ENCODE measurements at places on chromosomes 2 and 18. TPM values are rescaled to one million over a fixed set of nuclear protein-coding genes. Genes with fewer than 3 reads are reported as not detected.

DNA sequence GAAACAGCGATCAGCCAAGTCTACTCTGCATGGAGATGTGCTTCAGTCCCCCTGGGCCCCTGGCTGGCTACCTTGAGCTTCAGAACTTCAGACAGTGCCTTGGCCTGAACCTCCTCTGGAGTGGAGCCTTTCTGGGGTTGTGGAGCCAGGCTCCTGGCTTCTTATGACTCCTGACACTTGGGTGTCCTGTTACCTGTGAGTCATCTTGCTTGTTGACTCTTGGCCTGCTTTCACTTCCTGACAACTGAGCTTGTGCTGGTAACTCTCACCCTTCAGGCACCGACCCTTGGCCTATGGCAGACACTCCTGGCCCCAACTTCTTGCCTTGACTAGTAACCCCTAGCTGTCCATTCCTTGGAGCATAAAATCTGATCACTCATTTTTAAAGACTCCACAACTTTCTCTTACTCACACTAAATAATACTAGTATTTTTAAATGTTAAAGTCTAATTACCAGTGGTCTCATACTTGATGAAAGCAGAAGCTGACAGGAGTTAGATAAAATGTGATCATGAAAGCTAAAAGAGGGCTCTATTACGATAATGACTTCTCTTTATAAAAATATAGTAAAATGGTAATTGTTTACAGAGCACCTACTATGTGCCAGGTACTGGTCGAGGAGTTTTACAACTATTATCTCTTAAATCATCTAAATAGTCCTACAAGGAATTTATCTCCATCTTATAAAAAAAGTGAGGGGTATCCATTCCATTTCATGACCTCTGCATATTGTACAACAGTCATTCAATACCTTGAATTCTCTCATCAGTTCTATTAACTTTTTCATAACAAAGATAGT is 46.3 kb upstream of the VIT start:
- DNase-seq = no peak

- no peak for DNase-seq
These were observed 18.5 kb upstream of the LRATD1 start for GRCh38 chr2:14614017-14614416.

DNA sequence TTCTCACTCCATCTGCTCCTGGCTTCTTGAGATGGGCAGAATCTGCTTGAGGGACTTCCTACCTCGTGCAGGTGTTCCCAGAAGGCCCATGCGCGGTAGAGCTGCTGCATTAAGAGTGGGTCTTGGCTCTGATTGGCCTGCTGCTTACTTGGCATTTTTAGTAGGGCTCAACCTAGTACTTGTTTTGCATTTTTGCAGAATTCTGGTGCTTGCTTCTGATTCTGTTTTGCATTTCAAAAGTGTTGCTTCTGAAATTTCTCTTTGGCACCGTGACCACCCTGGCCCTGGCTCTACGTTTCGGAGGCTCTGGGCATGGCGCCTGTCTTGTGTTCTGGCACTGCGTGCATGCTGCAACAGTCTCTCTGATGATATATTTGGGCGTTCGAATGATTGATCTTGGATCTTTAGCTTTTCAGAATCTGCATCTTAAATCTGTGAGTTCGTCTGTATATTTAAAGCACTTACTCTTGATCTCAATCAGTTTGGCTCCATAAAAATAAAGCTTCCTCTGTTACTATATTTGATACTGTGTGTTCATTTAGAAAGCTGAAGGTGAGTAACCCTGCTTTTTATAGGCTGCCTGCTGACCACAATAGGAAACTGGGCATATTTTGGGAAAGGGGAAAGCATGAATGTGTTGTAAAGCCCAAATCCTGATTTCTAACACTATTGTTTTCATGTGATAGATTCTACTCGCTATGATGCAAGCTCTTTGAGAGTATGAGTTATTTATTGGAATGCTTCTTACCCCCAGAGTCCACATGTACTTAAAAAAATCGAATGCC is 22.2 kb downstream of the EFR3B start:
- no peak for DNase-seq

DNA sequence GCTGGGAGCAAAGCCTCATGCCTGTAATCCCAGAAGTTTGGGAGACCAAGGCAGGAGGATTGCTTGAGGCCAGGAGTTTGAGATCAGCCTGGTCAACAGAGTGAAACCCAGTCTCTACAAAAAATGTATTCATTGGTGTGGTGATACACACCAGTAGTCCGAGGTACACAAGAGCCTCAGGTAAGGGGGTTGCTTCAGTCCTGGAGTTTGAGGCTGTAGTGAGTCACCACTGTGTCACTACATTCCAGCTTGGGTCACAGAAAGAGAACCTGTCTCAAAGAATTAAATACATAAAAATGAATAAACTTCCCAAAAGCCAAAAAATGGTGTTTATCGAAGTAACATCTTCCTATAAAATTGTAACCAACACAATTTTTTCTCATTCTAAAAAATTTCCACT is 568.1 kb upstream of the LINC00305 start:
- DNase-seq = no peak

DNA sequence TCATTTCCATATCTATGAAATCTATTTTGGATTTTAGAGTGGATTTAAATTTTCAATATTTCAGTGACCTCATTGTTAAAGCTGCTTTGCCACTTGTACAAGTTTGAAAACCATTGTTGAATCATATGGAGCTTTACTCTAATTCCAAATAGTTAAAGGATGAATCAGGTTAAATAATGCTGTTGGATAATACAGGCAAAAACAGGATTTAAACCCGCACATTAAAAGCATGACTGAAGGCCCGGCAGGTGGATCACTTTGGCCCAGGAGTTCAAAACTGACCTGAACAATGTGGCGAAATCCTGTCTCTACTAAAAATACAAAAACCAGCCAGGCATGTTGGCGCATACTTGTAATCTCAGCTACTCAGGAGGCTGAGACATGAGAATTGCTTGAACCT is 68.3 kb downstream of the RIF1 start:
- no peak for DNase-seq

GRCh38 chr2:214902286-214902685 is 92.8 kb upstream of the BARD1 start:
- DNase-seq = no peak

- DNase-seq = no peak
These were observed 92.5 kb downstream of the ZFP36L2 start for GRCh38 chr2:43133708-43134570.

DNA sequence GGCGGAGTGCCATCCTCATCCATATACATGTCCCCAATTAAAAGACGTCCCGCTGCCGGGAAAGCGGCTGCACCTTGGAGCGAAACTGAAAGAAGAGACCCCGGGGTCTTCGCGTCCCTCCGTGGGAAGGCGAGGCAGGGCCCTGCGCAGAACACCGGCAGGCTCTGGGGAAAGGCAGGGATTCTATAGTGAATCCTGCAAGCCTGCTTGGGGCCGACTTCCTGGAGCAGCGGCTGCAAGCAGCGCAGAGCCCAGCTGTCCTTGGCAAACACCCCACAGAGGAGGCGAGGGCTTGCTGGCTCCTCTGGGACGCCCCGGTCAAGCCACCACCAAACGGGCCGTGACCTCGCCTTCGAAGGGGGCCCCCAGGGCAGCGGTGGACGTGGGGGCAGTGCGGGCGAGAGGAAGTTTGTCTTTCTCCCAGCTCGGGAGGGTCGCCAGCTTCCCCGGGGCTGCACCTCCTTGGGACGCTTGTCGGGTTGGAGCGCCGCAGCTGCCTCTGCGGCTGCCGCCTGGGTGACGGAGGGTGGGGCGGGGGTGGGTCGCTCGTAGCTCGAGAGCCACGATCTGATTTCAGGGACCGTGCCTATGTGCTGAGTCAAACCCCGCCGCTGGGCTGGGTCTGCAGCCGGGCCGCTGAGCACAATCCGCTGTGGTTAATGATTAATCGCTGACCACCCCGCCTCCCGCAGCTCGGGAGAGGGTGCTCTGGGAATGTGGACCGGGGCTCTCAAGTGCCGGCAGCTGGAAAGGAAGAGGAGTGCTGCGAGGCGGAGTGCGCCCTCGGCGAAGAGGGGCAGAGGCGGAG is 486 bp upstream of the GPR39 start:
- peak; percentile 90 for DNase-seq

- no peak for DNase-seq
These were observed 51.3 kb upstream of the RND3 start for GRCh38 chr2:150538651-150539201.

DNA sequence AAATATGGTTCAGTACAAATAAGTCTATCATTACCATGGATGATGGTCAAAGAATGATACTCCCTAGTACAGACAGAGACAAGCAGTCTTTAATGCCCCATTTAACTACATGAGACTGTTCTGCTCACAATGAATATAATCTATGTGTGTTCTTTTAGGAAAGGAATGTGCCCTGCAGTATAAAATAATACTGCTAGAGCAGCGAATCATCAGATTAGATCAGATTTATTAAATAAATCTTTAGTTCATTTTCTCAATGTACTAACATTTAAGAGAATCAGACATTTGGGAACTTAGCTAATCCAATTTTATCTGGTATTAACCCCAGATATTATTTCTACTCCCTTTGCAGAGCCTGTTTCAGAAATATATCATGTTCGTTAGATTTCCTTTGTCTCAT is 272.0 kb upstream of the GCFC2 start:
- no peak for DNase-seq

DNA sequence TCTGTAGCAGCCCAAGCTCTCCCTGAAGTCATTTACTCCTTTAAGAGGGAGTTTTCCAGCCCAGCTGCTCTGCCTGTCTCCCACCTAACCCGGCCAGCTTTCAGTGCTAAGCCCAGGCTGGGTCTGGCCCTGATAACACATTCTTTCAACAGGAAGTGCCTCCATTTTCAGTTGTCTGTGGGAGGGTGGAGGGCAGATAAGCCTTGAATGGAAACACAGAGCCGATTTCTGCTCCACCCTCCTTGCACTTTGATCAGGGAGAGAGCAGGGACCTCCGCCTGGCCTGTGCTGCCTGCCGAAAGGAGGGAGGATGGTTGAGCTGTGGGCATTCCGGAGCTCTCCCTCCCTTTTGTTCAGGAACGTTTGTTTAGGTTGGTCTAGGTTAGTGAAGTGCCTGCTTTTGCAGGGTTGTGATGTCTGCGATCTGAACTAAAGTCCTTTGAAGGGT is 24.8 kb downstream of the GATA6 start:
- DNase-seq = no peak

- peak; percentile 91 for DNase-seq
These were observed 54.5 kb downstream of the SIGLEC15 start for GRCh38 chr18:45879681-45880655.

DNA sequence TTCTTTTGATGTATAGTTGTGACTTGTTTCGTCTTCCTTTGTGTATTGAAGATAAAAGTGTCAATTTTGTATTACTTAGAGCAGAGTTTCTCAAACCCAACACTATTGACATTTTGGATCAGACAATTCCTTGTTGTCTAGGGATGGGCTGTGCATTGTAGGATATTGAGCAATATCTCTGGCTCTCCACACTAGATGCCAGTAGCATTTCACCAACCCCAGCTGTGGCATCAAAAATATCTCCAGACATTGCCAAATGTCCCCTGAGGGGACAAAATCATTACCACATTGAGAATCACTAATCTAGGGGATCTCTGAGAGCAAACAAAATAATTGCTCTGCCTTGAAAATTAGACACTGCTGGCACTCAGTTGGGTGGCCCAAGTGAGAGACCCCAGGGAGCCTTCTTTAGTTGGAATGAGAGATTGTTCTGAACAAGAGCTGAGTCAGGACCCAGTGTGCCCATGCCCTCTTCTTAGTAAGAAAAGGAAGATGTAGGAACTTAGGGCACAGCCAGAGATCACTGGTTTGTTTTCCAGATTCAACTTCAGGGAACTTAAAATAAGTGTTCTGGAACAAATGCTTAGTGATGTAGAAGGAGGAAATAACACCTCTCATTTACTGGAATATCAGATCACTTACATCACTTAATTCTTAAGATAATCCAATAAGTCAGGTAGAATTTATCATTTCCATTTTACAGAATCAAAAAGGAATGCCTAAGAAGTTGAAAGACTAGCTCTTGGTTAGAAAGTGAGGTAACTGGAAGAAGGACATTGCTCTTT is 466.6 kb upstream of the TNP1 start:
- no peak for DNase-seq

- DNase-seq = no peak
These were observed 156.3 kb downstream of the IRS1 start for GRCh38 chr2:226643030-226643945.

- DNase-seq = no peak
These were observed 15.8 kb downstream of the ZNF236 start for GRCh38 chr18:76838182-76838581.

GRCh38 chr2:127106457-127106990 is 430 bp downstream of the BIN1 start:
- DNase-seq = peak; percentile 89

DNA sequence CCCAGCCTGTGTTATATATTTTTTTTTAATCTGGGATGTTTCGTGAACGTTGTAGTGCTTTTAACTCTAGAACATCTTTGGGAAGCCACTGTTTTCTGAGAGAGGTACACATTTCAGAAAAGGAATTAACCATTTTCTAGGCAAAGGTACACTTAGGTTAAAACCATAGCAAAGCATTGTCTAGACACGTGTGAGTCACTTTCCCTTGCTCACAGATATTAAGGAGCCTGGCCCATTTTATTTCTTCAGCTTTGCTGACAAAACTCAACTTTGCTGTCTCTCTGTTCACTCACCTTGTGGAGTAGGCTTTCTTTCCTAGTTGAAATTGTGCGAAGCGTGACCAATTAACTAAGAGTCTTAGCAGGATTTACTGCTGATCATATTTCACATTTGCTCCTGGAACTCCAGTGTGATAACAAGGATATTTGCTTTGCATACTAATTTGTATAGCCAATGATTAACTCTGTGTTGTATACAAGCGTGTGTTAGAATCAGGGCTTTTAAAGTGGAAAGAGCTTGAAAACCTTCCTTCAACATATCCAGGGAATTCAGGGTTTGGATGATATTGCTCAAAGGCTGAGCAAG is 215.0 kb upstream of the AGAP1 start:
- DNase-seq = no peak

- DNase-seq = no peak
These were observed at the start of gene C18orf63 for GRCh38 chr18:74315464-74316256. C18orf63 (plus strand) TSS chr18:74315839; CDS start chr18:74317866, 2,027 bp downstream.

- no peak for DNase-seq
These were observed 29.2 kb upstream of the PPP4R1 start for GRCh38 chr18:9643549-9643948.

DNA sequence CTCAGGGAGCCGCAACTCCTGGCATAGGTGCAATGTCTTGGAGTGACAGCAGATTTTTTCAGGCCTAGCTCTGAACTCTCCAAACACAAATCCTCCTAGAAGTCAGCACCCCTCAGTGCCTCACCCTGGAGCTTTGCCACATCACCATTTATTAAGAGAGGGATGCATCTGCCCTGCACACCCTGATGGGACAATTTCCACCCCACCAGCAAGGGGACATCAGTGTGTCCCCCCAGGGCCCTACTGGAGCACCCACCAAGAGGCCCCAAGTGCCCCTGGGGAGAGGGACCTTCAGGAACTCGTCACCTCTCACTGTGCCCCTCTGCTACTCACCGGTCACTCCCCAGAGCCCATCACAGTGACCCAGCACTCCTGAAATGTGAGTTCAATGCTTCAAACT is 144.7 kb downstream of the NDUFA10 start:
- DNase-seq = peak; percentile 65

- no peak for DNase-seq
These were observed 220.7 kb downstream of the PHLPP1 start for GRCh38 chr18:62935994-62936393.

SNORC gene
- total RNA-seq = 0.64 TPM

PLCL1 gene
- 3.6 TPM for total RNA-seq

PLEK gene
- total RNA-seq = 30.0 TPM

C2orf66 gene
- 0.26 TPM for total RNA-seq

ACMSD gene
- total RNA-seq = not detected

ICOS gene
- 0.22 TPM for total RNA-seq

MROH2A gene
- total RNA-seq = not detected

SCN2A gene
- 0.16 TPM for total RNA-seq

IL36G gene
- not detected for total RNA-seq

KYNU gene
- 12.0 TPM for total RNA-seq

IL36A gene
- not detected for total RNA-seq

ALPI gene
- 0.71 TPM for total RNA-seq

SFTPB gene
- total RNA-seq = not detected

Data from mesenteric fat pad (tissue), 1 donor.